Muscle of arm (tissue), 14 donors: ENCODE measurements at places on chromosomes 6 and 20. TPM values are rescaled to one million over a fixed set of nuclear protein-coding genes. Genes with fewer than 3 reads are reported as not detected.

NEDD9 gene
- 10.5 TPM for polyA plus RNA-seq

CEP85L gene
- polyA plus RNA-seq = 31.1 TPM

MDFI gene
- polyA plus RNA-seq = 43.2 TPM

SFTA2 gene
- polyA plus RNA-seq = not detected

HLA-DMB gene
- 7.0 TPM for polyA plus RNA-seq

TAP2 gene
- 8.6 TPM for polyA plus RNA-seq

FNDC11 gene
- 0.24 TPM for polyA plus RNA-seq

TCP11 gene
- polyA plus RNA-seq = not detected

RUNX2 gene
- not detected for polyA plus RNA-seq

PPP1R14C gene
- 15.2 TPM for polyA plus RNA-seq

OLIG3 gene
- not detected for polyA plus RNA-seq

TENT5A gene
- 6.9 TPM for polyA plus RNA-seq

NCOA7 gene
- 7.9 TPM for polyA plus RNA-seq

APMAP gene
- 43.4 TPM for polyA plus RNA-seq

TINAG gene
- not detected for polyA plus RNA-seq

CLDN20 gene
- 0.41 TPM for polyA plus RNA-seq

MAS1 gene
- polyA plus RNA-seq = 0.11 TPM

KIF13A gene
- polyA plus RNA-seq = 37.0 TPM

TPX2 gene
- polyA plus RNA-seq = 29.6 TPM

LTV1 gene
- polyA plus RNA-seq = 36.3 TPM

DEFB125 gene
- polyA plus RNA-seq = not detected

MYB gene
- polyA plus RNA-seq = not detected

XKR7 gene
- polyA plus RNA-seq = 0.12 TPM

DPPA5 gene
- not detected for polyA plus RNA-seq

BMP6 gene
- 0.69 TPM for polyA plus RNA-seq

BFSP1 gene
- polyA plus RNA-seq = 3.5 TPM

PDE7B gene
- 8.1 TPM for polyA plus RNA-seq

RIPOR3 gene
- polyA plus RNA-seq = 7.8 TPM

HSPA1B gene
- polyA plus RNA-seq = 49.2 TPM

SIRPD gene
- polyA plus RNA-seq = not detected

ARMC12 gene
- not detected for polyA plus RNA-seq

VSX1 gene
- not detected for polyA plus RNA-seq

FAM83B gene
- polyA plus RNA-seq = 0.05 TPM

LTA gene
- not detected for polyA plus RNA-seq

OVOL2 gene
- not detected for polyA plus RNA-seq

C2 gene
- 21.2 TPM for polyA plus RNA-seq

SLC32A1 gene
- polyA plus RNA-seq = not detected

RIOK1 gene
- 26.1 TPM for polyA plus RNA-seq

ASIP gene
- polyA plus RNA-seq = 0.32 TPM

LPA gene
- not detected for polyA plus RNA-seq

SEL1L2 gene
- polyA plus RNA-seq = not detected

STMND1 gene
- 0.27 TPM for polyA plus RNA-seq

C20orf144 gene
- not detected for polyA plus RNA-seq

DSP gene
- polyA plus RNA-seq = 3.9 TPM

TXLNB gene
- polyA plus RNA-seq = 128 TPM

FAM83C gene
- 4.5 TPM for polyA plus RNA-seq

PAX1 gene
- polyA plus RNA-seq = 3.4 TPM

DAAM2 gene
- 41.0 TPM for polyA plus RNA-seq

LY6G5C gene
- polyA plus RNA-seq = 2.3 TPM

TREM2 gene
- 0.39 TPM for polyA plus RNA-seq
